ENCODE measurements at places on chromosomes 12 and 14. TPM values are rescaled to one million over a fixed set of nuclear protein-coding genes. Genes with fewer than 3 reads are reported as not detected.

- no peak for DNase-seq
Measured at GRCh38 chr12:106254724-106255123, 6.9 kb upstream of the CKAP4 start.

Gene KRT77
- not detected for total RNA-seq

Gene CCNK
- 63.3 TPM for total RNA-seq

DNA sequence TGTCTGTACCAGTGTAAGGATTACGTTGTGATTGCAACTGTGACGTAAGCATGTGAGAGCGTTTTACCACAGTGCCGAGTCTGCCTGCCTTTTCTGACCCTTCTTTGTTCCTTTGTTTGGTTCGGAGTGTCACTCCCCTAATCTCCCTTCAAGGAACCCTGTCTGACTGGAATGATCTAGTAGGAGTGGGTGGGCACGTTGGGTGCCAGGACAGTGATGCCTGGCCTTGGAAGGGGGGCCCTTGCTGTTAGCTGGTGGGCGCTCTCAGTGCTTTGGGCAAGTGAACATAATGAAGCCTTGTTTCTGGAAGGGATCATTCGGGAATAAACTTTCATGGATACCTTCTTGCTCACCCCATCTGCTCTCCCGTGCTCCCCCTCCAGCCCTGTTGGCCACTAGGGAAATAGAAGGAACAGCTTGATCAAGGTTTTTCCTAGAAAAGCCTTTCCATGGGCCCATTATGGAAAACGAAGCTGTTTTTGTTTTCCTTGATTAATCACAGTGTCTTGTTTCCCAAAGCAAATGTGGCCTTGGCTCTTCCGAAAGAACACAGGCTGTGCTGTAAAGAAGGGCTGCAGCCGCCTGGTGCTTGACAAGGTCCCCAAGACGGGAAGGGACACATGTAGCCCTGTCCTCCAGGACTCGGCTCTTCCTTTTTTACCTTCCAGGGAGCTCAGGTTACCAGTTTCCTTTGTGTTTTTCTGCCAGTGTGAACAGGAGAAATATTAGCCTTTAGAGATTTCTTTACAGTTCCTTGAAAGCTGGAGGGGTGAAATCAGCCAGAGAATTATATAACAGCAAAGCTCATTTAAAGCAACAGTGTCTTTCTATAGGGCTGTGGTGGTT lies 215.5 kb downstream of the CRADD start:
- no peak for DNase-seq

Measured in HFFc6 (cell line).